Cardiac septum (tissue), 1 donor: ENCODE measurements at places on chromosomes 11 and 22. TPM values are rescaled to one million over a fixed set of nuclear protein-coding genes. Genes with fewer than 3 reads are reported as not detected.

Gene GPR83
- not detected for total RNA-seq

DNA sequence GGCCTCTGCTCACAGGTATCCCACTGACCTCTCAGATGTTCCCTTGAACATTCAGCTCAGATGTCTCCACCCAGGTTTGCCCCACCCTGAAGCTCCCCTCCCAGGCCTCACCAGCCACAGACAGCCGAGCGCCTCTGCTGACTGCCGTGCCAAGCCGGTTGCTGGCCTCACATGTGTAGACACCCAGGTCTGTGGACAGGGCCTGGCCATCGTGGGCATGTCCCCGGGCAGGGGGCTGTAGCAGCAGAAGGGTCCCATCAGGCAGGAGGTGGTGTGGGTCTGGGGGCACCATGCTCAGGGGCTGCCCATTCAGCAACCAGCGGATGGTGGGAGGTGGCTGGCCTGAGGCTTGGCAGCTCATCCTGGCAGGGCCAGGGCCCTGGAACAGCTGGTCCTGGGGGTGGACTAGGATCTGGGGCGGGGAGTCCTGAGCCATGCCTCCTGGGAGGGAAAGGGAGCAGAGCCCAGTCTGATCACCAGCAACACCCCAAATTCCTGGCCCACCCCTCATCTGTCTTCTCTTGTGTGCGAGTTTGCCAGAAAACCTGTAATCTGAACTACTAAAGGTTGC, 759 bp downstream of the ROBO4 start:
- DNase-seq = peak; percentile 73

DNA sequence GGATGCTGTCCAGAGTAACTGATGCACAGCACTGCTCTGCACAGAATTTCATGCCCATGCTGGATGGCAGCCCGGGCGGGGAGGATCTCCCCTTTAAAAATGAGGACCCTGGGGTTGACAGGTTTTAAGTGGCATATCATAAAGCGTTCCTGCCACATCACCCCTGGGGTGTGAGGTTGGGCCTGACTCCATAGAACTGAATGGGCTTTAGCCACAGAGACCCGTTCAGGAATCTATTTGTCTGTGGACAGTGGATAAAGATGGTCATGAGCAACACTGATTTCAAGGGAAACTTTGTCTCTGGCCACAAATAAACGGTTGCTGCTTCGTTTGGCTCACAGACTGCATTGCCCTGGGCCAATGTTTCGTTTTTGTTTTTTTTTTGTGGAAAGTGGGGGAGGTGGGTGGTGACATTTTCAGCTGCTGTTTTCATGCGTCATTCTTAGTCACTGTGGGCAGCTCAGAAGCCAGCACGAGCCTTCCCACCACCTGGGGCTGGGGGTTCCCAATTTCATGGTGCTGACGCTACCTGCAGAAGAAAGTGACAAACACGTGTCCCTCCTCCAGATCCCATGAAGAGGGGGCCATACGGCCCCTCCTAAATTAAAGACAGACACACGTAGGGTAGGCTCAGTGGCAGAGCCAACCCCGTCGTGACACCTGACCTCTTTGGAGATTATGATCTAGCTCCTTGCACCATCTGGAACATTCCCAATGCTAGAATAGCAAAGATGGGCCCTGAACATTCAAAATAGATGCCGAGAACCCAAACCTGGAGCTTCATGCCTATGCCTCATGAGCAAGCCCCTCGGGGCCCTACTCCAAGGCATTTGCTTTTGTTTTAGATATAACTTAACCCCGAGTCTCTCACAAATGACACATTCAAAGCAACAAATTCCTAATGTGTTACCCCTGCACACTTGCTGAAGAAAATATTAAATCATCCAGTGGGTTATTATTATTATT, 54.8 kb upstream of the PHF21B start:
- no peak for DNase-seq

Gene ACR
- 0.40 TPM for total RNA-seq

- DNase-seq = peak; percentile 74
Observed at GRCh38 chr22:30694171-30694639, 469 bp upstream of the OSBP2 start.

DNA sequence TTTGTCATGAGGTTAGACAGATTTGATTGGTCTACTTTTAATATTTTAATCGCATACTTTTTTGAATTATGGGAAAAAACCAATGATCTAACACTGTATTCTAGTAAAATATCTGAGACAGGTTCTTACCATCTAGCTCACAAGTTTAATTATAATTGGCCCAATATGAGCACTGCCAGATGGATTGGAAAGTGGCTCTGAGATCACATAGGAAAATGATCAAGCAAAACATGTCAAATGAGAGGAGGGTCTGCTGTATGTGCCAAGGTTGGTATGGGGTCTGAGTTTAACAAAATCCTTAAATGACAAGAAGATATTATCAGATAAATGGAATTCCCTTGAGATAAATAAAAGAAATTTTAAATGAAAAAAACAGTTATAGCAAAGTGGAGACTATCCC, 264.7 kb downstream of the TTC28 start:
- no peak for DNase-seq

Gene HBB
- total RNA-seq = 1,223 TPM
